Astrocyte (in vitro differentiated cells and primary cell): ENCODE measurements at places on chromosomes 1 and 21. TPM values are rescaled to one million over a fixed set of nuclear protein-coding genes. Genes with fewer than 3 reads are reported as not detected.

DNA sequence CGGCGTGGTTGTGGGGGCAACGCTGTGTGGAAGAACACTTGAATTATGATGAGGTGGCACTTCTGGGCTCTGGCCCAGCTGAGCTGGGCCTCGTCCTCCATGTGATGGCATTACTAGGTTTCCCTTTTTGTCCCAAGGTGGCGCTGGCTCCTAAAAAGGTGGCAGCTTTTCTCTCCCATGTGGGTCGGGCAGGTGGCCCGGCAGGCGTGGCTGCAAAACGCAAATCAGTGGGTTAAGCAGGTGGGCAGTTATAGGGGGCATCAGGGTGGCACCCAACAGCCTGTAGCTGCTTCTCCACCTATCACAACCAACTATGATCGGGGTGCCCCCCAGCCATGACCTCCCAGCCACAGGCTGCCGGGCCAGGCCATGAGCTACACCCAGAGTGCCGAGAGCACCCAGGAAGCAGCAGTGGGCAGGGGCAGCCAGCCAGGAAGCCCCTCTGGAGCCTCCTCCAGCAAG is 59.6 kb downstream of the KCNAB2 start:
- H3K4me1 ChIP-seq, result no peaks in the 10 kb centered on the region
- no peaks in the 10 kb centered on the region for H3K36me3 ChIP-seq
- H3K27me3 ChIP-seq, result no peaks in the 10 kb centered on the region
- no peak overlapping the region for H3K27ac ChIP-seq
- H3K4me3 ChIP-seq, result no peak overlapping the region

GRCh38 chr1:30824736-30825429 is 67.3 kb upstream of the LAPTM5 start:
- peaks cover 4% of the 10 kb centered on the region for H3K27me3 ChIP-seq
- no peak overlapping the region for H3K27ac ChIP-seq
- DNase-seq, result no peak
- peaks cover 15% of the 10 kb centered on the region for H3K4me1 ChIP-seq

GRCh38 chr1:22252251-22252650 is 109.4 kb upstream of the WNT4 start:
- no peaks in the 10 kb centered on the region for H3K4me1 ChIP-seq
- no peaks in the 10 kb centered on the region for H3K36me3 ChIP-seq
- no peak for DNase-seq
- H3K4me3 ChIP-seq, result no peak overlapping the region
- H3K27me3 ChIP-seq, result peaks cover 24% of the 10 kb centered on the region

DNA sequence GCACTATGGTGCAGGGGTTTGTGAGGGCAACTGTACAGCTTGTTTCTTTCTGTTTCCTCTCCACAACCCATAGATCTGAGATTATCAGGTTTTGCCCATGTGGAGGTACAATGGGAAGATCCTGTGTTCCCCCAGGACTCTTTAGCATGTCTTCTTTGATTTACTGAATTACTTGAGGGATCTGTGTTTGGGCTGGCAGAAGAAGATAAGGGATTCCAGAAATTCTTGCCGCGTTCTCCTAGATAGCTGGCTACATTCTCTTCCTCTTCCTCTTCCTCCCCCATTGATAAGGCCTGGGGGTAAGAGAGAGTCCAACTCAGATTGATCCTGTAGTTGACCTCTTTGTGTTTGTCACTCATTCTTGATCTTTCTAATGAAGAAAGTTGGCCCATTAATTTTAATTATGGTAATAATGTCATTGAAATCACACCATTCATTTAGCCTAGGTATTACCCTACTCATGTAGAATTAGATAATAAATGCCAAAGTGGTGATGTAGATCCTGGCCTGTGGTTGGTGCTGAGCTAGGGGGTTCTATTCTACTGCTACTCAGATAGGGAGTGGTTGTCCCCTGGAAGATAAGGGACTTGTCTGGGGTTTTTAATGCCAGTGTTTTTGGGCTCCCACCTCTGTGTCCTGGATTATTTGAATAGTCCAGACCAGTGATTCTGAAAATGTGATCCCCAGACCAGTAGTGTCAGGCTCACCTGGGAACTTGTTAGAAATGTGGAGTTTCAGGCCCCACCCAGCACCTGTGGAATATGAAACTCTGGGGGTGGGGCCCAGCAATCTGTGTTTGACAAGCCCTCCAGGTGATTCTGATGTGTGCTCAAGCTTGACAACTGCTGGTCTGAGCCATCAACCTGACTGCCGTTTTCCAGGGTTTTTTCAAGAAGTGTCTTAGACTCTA is 122.2 kb downstream of the NOS1AP start:
- no peak overlapping the region for H3K4me3 ChIP-seq
- no peak overlapping the region for H3K27ac ChIP-seq
- DNase-seq, result no peak

GRCh38 chr1:93033029-93033428 is 46.1 kb upstream of the MTF2 start:
- no peak overlapping the region for H3K27ac ChIP-seq
- H3K4me3 ChIP-seq, result no peak overlapping the region
- no peak for DNase-seq
- no peaks in the 10 kb centered on the region for H3K4me1 ChIP-seq

DNA sequence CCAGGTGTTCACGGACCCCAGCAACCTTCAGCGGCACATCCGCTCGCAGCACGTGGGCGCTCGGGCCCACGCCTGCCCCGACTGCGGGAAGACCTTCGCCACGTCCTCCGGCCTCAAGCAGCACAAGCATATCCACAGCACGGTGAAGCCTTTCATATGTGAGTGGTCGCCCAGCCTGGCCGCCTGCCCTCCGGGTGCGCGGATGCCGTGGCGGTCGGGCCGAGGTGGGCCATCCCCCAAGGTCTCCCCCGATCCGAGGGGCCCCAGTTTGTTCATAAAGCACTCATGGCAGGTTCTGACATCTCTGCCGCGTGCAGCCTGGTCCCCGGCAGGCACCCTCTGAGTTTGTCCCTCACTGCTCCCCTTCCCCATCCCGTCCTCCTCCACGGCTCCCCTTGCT is 49.0 kb upstream of the ARHGEF16 start:
- H3K27me3 ChIP-seq, result no peaks in the 10 kb centered on the region
- no peak for DNase-seq
- H3K4me1 ChIP-seq, result peaks cover 11% of the 10 kb centered on the region
- no peaks in the 10 kb centered on the region for H3K36me3 ChIP-seq
- no peak overlapping the region for H3K27ac ChIP-seq
- no peak overlapping the region for H3K4me3 ChIP-seq

DNA sequence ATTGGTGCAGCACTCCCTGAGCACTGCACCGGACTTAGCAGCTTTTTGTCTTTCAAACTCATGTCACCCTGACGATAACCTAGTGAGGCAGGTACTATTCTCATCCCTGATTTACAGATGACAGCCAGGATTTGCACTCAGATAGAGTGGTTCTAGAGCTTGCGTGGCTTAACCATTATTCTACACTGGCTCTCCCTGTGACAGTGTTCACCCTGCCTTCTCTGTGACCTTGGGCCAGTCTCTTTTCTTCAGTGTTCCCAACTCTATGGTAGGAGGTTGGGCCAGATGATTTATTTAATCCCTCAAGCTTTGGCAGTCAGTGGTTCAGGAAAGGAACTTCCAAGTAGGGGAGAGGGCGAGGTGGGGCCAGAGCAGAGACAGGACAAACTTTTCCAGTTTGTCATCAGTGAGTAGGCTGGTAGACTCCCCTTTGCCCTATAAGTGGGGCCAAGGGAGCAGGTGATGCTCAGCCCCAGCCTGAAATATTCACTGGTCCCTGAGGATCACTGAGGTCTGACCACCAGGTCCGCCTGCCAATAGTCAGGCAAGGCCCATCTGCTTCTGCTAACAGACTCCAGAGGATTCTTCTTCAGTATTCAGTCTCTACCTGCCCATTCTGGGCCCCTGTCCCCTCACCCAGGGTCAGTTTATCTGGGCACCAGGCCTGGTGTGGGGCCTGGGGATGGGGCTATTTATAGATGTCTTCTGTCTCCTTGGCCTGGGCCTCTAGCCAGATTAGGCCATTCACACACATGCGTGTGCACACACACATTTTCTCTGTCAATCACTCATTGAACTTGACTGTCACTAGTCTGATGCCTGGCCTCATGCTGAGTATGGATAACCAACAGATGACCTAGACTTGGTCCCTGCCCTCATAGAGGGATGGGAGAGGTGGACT is 8.8 kb upstream of the FABP3 start:
- no peak for DNase-seq
- no peak overlapping the region for H3K4me3 ChIP-seq
- H3K27me3 ChIP-seq, result no peaks in the 10 kb centered on the region
- H3K36me3 ChIP-seq, result no peaks in the 10 kb centered on the region
- no peak overlapping the region for H3K27ac ChIP-seq
- H3K4me1 ChIP-seq, result peaks cover 8% of the 10 kb centered on the region

DNA sequence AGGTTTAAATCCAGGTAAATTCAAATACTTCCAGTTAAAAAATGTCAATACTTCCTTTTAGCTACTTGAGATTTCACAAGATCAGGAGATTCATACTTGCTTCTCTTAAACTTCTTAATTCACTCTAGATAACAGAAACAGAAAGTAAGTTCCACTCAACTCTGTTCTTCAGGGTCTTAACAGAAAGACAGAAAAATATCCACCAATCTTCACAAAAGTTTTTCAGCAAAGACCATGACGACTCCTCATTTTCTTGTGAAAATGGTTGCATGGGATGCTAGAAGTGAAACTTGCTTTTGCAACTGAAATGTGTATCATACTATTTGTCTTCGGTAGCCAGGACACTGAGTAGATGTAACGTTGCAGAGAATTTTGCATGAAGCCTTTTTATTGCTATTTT is 12.3 kb upstream of the LRRC8C start:
- no peaks in the 10 kb centered on the region for H3K27me3 ChIP-seq
- no peak overlapping the region for H3K4me3 ChIP-seq
- no peaks in the 10 kb centered on the region for H3K36me3 ChIP-seq
- H3K27ac ChIP-seq, result no peak overlapping the region
- DNase-seq, result no peak
- no peaks in the 10 kb centered on the region for H3K4me1 ChIP-seq

DNA sequence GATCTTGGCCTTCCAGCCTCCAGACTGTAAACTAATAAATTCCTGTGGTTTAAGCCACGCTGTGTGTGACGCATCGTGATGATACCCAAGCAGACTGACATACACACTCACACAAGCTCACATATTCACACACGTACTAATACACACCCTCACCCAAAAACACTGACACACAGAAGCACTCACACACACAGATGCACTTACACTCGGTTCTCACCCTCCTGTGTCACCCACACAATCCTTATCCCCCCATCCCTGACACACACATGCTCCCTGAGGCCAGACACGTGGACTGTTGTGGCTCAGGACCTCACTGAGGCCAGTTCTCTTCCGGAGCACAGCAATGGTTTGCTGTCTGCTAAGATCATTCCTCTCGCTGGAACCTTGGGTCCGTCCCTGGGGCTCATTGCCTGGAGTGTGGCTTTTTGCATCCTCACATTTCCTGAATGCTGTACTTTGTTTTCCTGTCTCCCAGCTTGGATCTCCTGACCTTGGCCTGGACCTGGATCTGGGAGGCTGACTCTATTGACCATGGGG is 76.9 kb upstream of the LYST start:
- H3K36me3 ChIP-seq, result no peaks in the 10 kb centered on the region
- H3K4me3 ChIP-seq, result no peak overlapping the region
- H3K27ac ChIP-seq, result peak overlapping the region; percentile 79
- peaks cover 14% of the 10 kb centered on the region for H3K4me1 ChIP-seq
- peak; percentile 98 for DNase-seq
- no peaks in the 10 kb centered on the region for H3K27me3 ChIP-seq

- peak overlapping the region; percentile 79 for H3K27ac ChIP-seq
- no peaks in the 10 kb centered on the region for H3K27me3 ChIP-seq
- peak; percentile 92 for DNase-seq
- no peaks in the 10 kb centered on the region for H3K4me1 ChIP-seq
- H3K36me3 ChIP-seq, result no peaks in the 10 kb centered on the region
- no peak overlapping the region for H3K4me3 ChIP-seq
Measured at GRCh38 chr1:193569096-193569982, 382.9 kb upstream of the B3GALT2 start.

- H3K27me3 ChIP-seq, result no peaks in the 10 kb centered on the region
- no peaks in the 10 kb centered on the region for H3K36me3 ChIP-seq
- no peak overlapping the region for H3K27ac ChIP-seq
- no peak overlapping the region for H3K4me3 ChIP-seq
- peaks cover 11% of the 10 kb centered on the region for H3K4me1 ChIP-seq
Measured at GRCh38 chr1:43881415-43881814, 52.2 kb upstream of the ARTN start.

DNA sequence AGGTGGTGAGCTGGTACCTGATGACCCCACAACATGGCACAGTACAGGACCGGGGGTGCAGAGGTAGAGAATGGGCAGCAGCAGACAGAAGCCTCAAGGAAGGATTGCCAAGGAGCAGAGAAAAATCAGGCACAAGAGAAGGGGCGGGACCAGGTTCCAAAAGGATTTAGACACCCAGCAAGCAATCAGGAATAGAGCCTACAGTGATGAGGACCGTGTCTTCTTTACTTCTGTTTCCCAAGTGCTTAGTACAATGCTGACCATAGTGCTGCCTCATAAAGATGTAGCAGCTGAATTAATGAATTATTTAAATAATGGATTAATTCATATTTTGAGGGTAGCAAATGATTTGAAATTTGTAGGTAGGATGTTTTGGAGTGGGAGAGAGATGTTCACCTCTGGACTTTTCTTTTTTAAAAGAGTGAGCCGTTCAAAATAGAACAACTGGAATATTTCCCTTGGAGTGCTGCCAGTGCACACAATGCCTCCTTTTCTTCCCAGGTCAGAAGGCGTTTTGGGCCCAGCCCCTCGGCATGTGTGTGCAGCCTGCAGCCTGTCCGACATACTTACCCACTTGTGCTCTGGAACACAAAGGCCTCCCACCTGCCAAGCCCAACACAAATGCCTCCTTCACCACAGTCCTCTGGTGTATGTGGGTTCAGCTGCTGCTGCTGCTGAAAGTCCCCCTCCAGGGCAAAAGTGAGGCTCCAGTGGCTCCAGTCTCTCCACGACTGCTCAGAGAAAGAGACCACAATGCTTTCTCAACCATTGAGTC is 19.6 kb downstream of the KANK4 start:
- peaks cover 14% of the 10 kb centered on the region for H3K4me1 ChIP-seq
- no peak overlapping the region for H3K27ac ChIP-seq
- DNase-seq, result peak; percentile 45
- H3K27me3 ChIP-seq, result peaks cover 15% of the 10 kb centered on the region

DNA sequence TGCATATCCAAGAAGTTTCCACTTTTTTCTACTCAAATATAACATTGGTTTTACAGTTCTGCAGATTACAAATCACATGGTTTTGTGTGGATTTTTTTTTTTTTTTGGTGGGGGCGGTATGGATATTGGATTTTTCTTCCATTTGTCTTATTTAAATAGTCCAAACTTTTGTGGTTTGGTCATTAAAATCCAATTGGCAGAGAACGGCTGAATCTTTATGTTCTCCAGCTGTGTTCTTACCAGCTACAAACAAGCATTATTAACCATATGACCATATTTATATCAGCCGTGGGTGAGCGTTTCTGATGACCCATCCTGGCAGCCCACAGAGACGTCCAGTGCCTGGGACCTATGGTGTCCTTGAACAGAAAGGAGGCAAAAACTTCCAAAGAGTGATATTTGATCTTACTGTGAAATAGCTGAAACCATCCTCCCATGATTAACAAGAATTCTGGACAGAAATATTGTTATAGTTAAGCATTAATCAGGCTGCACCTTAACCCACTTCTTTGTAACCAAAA is 200.4 kb downstream of the LYPLAL1 start:
- H3K27ac ChIP-seq, result no peak overlapping the region
- no peak overlapping the region for H3K4me3 ChIP-seq
- no peaks in the 10 kb centered on the region for H3K36me3 ChIP-seq
- DNase-seq, result no peak
- H3K4me1 ChIP-seq, result no peaks in the 10 kb centered on the region

GRCh38 chr1:161707503-161707902 is 474 bp downstream of the FCRLA start:
- no peak overlapping the region for H3K4me3 ChIP-seq
- peak overlapping the region; percentile 98 for H3K27ac ChIP-seq
- H3K4me1 ChIP-seq, result peaks cover 11% of the 10 kb centered on the region

WDR4 gene
- 20.5 and 20.8 TPM in 2 replicates for total RNA-seq

BCL2L15 gene
- total RNA-seq, result 0.14 and 0.38 TPM in 2 replicates

C4BPB gene
- total RNA-seq, result 0.25 and 0.36 TPM in 2 replicates

CD5L gene
- total RNA-seq, result not detected in 2 replicates

PRMT6 gene
- total RNA-seq, result 14.2 and 14.9 TPM in 2 replicates

CFAP107 gene
- total RNA-seq, result not detected in 2 replicates

IPO9 gene
- total RNA-seq, result 47.9 and 50.2 TPM in 2 replicates
